ENCODE measurements at places on chromosomes 6 and 20.
A peak's percentile ranks its signal among the peaks of the same experiment; 100 is the strongest.

GRCh38 chr6:169092375-169092774 lies 161.3 kb downstream of the THBS2 start:
- no peak for DNase-seq

GRCh38 chr20:41169791-41170351 lies 32.5 kb downstream of the PLCG1 start:
- DNase-seq: no peak

DNA sequence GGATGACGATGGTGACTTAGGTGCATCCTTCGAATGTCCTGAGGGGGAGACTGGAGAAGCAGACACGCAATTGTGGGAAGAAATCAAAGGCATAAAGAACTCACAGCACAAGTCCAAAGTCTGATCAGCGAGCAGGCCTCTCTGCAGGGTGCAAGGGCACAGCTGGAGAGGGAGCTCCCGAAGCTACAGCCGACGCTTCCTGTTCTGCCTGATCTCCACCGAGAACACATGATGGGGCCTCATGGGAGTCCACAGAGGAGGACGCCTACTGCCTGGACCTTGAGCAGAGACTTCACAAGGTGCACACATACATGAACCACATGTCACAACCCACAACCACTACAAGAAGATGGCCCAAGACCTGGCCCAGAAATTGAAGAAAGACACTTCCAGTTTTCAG lies 51.4 kb downstream of the RIN2 start:
- DNase-seq: no peak

DNA sequence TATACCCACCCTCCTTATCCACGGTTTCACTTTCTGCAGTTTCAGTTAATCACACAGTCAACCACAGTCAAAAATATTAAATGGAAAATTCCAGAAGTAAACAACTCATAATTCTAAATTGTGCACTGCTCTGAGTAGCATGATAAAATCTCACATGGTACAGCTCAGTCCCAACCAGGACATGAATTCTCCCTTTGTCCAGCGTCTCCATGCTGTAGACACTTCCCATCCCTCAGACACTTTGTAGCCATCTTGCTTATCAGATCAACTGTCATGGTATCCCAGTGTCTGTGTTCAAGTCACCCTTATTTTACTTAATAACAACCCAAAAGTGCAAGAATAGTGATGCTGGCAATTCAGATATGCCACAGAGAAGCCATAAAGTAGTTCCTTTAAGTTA lies 94.7 kb downstream of the PDE10A start:
- no peak for DNase-seq

DNA sequence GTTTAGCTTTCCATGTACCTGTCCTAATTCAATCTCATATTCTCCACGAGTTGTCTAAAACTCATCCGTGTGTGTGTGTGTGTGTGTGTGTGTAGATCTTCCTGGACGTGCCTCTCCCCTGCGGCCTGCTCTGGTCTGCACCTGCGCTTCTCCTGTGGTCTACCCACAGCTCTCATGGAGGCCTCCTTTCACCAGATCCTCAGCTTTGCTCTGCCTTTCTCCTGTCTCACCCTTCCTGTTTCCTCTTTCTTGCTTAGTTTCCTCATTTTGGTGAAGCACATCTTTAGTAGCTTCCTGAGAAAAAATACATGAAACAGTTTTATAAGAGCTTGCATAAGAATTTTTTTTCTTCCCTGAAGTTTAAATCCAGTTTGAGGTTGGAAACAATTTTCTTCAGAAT lies 18.1 kb downstream of the SLX4IP start:
- peak; percentile 21 for DNase-seq

DNA sequence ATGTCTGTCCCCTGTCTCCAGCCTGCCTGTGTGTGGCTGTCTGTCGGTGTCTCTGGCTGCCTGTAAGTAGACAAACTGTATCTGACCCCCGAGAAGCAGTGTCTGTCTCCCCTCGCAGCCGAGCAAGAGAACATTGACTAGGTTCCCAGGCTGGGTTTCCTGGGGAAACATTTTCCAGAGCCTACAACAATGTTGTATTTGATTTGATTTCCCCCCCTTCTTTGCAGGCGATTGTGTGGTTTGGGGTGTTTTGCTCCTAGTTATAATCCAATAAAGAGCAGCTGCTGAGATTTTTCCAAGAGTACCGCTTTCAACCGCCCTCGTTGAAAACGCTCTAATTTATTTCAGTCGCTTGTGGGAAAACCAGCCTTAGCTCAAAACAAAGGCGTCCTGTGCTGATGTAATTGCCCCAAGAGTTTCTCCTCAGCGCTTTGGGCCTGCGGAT lies 92.6 kb downstream of the CDC5L start:
- DNase-seq: no peak

DNA sequence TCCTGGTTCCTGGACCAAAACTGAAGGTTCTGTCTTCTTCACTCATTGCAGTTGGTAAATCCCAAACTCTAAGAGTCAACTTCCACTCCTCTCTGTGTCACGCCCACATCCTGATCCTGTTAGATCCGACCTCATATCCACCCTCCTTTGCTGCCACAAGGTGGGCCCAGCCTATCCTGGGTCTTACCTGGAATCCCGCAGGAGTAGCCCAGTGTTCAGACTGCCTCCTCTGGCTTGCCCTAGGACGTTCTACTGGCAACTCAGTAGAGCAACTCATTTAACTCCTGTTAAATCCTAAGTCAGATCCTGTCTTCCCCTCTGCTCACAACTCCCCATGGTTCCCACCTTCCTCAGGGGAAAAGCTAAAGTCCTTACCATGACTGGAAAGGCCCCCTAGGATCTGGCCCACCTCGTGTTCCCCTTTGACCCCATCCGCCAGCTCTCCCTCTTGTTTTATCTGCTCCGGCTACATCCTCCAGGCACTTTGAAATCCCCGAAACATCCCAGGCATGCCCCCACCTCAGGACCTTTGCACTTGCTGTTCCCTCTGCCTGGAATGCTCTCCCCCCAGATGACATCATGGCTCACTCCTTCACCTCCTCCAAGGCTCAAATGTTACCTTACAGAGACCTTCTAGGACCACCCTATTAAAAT lies 43.9 kb downstream of the TFEB start:
- DNase-seq: no peak

- no peak for DNase-seq
Measured at GRCh38 chr6:106300020-106300780, 25.4 kb downstream of the ATG5 start.

- no peak for DNase-seq
Measured at GRCh38 chr6:71091167-71091566, 134.3 kb upstream of the B3GAT2 start.
